Cerebellum (tissue), 4 donors: ENCODE measurements at places on chromosomes 12 and 14.

DNA sequence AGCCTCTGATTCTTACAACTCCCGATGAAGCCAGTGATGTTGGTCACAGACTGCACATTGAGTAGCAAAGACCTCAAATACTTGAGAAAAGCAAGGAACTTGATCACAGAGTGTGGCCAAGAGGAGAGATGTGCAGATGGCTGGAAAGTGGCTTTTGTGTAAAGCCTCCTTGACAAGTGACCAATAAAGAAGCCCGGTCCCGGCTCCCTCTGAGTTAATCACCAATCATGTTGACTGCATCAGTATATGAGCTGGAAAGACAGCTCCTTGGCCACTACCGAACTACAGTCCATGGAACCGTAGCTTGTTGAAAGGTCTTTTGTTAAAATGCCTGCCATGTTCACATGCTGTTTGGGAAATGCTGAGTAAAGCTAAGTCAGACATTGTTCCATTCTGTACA, 23.7 kb upstream of the SERPINA6 start:
- DNase-seq, result no peak

GRCh38 chr12:33251548-33251947, 188.1 kb downstream of the SYT10 start:
- no peak for DNase-seq

GRCh38 chr12:24025153-24025798, 75.8 kb upstream of the SOX5 start:
- no peak for DNase-seq

GRCh38 chr12:11834104-11834812, 184.8 kb downstream of the ETV6 start:
- no peak for DNase-seq

DNA sequence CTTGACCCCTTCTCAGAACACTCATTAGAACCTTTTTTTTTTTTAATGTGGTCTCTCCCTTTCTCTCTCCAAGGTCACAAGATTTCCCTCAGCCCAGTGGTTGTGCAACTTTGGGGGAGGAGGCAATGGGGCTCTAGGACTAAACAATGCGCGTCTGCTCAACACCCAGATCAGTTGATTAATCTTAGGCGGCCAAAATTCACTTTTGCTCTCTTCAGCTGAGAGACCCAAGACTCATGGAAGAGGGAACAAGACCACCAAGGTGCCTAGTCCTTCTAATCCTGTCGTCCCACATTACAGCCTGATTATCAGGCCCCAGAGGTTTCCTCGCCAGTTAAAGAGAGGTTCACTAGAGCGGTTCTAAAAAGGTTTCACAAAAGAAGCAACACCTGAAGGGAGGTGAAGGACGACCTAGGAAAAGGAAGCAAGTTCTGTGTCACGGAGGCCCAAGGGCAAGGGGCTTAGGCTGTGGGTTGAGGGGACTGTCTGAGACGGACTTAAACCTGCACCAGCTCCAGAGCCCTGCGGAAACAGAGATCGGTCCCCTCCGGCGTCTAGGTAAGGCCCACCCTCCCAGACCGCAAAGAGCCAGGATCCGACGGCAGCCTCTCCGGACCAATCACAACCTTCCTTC, 824 bp upstream of the TARBP2 start:
- no peak for DNase-seq

DNA sequence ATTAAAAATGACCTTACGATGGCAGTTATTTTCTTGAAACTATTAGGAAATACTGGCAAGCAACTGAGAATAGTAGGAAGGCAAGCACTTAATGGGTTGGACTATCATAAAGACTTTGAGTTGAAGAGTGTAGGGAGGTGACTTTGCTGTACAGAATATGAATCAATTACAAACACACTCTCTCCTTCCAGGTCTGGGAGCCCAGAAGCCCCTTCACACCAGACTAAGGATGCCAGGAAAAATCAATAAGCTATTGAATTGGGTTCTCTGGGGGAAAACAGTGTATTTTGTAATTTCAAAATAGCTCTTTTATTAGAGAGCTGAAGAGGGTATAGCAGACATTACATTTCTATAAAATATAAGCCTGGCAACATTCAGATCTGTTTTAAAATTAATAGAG, 736.4 kb downstream of the NOVA1 start:
- DNase-seq, result no peak

DNA sequence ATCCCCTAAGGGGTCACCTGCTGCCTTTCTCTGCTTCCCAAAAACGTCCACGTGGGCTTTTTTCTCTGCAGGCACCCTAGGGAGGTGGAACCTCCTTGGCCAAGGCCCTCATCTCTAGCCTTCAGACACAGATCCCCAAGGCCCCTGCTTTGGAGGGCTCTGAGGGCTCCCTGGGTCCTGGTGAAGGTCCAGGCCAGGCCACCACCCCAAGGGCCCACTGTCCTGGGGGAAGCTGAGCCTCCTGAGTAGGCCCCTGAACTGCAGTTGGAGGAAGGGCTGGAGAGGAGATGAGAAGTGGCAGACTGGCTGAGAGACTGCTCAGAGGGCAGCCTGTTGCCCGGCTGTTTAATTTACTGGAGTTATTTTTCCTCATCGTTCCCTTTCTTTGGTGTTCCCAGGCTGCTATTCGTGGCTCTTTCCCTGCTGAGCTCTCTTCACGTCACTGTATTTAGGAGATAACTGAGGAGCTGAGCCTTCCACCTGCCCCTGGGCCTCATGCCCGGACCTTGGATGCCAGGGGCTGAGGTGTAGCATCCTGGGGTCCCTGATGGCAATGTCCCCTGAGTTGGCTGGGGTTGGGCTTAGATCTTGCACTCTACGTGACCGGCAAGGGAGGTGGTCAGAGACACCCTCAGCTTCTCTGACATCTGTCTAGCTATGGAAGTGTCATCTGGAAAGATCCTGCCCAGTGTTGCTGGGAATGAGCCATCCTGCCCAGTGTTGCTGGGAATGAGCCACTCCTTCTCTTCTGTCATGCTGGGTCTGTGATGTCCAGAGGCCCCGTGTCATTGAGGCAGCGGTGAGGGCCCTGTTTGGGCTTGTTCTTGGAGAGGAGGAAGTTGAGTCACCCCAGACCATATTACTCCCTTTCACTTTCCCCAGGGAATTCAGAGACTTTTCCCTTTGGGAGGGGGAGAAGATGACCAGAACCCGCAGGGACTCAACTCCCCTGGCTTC, 139.8 kb downstream of the TSPAN9 start:
- peak; percentile 68 for DNase-seq

DNA sequence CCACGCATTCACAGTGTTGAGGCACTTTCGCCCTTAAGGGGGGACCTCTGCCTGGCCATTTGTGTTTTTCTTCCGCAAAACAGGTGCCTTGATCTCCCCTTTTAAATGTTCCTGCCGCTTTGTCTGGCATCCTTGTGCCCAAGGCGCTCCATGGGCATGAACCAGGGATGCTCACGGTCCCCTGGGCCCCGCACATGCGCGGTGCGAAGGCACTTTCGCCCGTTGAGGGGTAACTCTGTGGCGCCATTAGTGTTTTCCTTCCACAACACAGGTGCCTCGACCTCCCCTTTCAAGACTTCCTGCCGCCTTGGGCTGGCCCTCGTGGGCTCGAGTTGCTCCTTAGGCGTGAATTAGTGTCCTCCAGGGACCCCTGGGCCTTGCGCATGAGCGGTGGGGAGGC, 335.5 kb downstream of the ALG10 start:
- DNase-seq, result no peak

DNA sequence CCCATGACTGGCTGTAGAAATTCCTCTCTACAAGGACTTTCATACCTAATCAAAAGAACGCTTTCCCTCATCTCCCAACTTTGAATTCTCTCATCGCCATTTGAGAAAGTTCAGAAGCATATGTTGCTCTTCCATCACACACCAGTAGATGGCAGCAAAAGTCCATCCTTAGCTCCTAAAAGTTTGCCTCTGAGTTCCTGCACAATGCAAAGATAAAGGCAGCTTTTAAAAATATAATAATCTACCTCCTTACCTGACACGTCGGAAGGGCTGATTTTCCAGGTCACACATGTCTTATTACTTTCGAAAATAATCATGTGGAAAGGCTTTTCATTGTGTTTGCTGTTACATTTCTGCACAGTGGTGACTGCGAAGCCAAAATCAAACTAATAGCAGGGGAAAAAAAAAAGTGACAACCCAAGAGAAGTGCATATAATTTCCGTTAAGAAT, 456.7 kb upstream of the SEL1L start:
- DNase-seq, result peak; percentile 22

GRCh38 chr14:72723858-72724530, 169.9 kb downstream of the DPF3 start:
- DNase-seq, result no peak

- no peak for DNase-seq
Measured at GRCh38 chr12:15936751-15937150, 25.6 kb downstream of the DERA start.

GRCh38 chr12:79934281-79935020, 446 bp downstream of the PPP1R12A start:
- no peak for DNase-seq

- no peak for DNase-seq
Measured at GRCh38 chr12:19451196-19451595, 11.9 kb downstream of the AEBP2 start.

DNA sequence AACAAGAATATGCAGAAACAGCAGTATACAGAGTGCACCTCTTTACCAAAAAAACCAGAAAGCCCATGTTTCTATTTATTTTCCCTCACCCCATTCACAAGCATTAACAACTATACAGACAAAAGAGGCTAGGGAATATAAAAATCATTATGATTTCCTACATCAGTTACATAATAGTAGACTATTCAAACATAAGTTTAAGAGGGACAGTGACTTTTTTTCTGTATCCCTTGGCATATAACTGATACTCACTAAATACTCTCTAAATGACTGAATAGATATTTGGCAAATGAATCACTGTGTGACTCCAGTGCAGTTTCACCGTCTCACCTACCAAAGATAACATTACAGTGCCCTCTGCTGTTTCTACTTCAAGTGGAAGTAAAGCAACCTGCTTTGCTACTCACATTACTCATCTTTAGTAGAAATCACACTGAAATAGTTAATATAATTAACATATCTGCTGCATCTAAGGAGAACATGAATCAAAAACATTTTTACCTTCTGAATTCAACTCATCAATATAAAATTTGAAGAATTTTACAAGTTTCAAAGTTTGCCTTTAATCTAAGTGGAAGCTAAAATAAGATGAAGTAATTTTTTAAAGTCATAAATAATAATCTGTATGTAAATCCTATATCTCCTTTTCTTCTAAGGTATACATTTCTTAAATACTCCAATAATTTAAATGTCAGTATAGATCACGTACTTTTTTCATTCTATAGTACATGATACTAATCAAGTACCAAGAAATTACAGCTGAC, 103.8 kb downstream of the OSBPL8 start:
- peak; percentile 50 for DNase-seq

- DNase-seq, result no peak
Measured at GRCh38 chr14:55973911-55974630, 144.1 kb upstream of the PELI2 start.

DNA sequence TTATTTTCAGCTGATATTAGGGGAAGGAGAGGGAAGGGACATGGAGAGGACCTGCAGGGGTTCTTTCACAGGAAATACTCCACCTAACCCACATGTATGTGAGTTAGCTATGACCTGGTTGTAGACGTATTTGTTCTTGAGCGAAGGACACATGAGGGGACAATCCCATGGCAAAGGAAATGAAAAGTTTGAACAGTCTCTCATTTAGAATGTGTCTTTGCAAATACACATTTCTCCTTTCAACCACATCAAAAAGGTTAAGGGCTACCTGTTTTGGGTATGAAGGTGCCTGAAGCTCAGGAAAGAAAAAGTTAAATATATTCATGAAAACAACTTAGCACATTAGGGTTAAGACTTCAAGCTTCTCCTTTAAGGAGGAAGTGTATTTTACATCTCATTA, 7.4 kb downstream of the PYGL start:
- DNase-seq, result no peak

- peak; percentile 28 for DNase-seq
Measured at GRCh38 chr12:39103552-39104165, 198.3 kb upstream of the CPNE8 start.

GRCh38 chr12:98418357-98419075, 96.9 kb upstream of the TMPO start:
- no peak for DNase-seq

DNA sequence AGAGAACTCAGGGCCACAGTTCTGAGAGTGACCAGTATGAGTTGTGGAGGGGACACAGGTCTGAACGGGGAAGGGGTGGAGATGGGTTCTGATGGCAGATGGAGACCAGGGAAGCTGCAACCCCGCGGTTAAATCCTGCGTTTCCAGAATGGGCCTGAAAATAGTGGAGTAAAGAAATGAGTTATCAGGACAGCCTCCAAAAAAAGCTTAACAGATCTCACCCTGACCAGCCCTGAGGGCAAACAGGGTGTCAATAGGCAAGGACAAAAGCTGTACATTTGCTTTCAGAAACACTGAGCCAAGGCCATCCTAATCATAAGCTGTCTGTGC, 555 bp upstream of the RTN1 start:
- no peak for DNase-seq

GRCh38 chr14:37032863-37033262, 139.5 kb downstream of the SLC25A21 start:
- no peak for DNase-seq

GRCh38 chr12:4091016-4091743, 182.4 kb upstream of the CCND2 start:
- DNase-seq, result no peak

DNA sequence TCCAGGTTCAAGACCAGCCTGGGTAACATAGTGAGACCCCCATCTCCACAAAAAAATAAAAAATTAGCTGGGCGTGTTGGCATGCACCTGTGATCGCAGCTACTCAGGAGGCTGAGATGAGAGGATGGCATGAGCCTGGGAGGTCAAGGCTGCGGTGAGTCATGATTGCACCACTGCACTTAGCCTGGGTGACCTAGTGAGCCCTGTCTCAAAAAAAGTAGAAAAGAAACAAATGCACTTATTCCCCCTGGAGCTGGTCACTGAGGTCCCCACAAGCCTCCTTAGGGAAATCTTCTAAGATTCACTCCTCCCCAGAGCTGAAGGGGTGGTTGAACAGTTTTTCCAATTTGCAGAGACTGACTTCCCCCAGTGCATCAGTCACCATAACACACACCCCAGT, 1.6 kb downstream of the CD9 start:
- no peak for DNase-seq

GRCh38 chr12:54398995-54399793, 14.7 kb upstream of the ZNF385A start:
- peak; percentile 90 for DNase-seq

GRCh38 chr14:70807898-70808415, 1.4 kb downstream of the MAP3K9 start:
- DNase-seq, result peak; percentile 44
